ENCODE measurements at places on chromosomes 5 and 9. TPM values are rescaled to one million over a fixed set of nuclear protein-coding genes. Genes with fewer than 3 reads are reported as not detected.

The SIGMAR1 gene
- 208 TPM for total RNA-seq

- DNase-seq = no peak
Observed at GRCh38 chr5:128237546-128237945, 154.0 kb downstream of the SLC12A2 start.

DNA sequence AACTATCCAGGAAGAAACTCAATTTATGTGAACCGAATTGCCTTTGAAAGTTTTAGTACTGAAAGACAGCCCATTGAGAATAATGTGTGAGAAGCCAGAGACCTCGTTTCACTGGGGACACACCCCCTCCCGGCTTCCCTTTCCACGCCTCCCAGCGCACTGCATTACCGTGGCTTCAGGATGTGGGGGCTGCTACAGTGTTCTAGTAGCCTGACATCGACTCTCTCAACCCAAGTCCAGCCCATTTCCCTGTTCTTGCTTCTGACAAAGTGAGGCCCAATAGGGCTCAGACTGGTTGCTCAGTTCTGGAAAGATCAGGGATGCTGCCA is 3.5 kb downstream of the PAX5 start:
- no peak for DNase-seq

DNA sequence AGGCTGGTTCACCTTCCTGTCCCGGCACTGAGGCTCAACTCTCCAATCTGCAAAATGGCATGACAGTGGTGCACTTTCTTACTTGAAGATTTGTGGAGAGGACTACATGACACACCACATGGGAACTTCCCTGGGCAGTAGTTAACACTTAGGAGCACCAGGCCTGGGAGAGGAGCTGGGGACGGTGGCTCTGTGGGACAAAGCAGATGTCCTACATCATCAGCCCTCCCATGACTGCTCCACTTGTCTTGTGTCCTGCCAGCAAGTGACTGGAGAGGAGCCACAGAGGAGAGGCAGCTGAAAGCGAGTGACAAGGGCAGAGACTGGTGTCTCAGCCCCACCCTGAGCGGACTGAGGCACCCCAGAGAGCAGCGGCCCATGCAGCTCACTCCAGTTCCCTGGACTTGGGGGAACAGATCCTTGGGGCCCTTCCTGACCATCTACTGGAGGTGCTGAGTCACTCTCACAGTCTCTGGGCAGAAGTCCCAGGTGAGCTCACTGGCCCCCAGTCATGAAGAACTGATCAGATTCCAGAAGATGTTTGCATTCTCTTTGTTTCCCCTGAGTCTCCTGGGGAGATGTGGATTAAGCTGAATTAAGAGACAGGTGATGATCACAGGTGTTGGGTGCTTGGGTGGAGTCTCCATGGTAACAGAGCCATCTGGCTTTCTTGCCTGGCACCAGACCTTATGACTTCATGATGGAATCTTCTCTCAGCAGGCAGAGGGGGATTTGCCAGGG is 13.2 kb upstream of the SLC25A48 start:
- DNase-seq = peak; percentile 80

The CCDC192 gene
- not detected for total RNA-seq

- no peak for DNase-seq
Observed at GRCh38 chr5:2165203-2165602, 282.5 kb upstream of the IRX4 start.

GRCh38 chr5:135873831-135874230 is 21.8 kb downstream of the IL9 start:
- DNase-seq = no peak

DNA sequence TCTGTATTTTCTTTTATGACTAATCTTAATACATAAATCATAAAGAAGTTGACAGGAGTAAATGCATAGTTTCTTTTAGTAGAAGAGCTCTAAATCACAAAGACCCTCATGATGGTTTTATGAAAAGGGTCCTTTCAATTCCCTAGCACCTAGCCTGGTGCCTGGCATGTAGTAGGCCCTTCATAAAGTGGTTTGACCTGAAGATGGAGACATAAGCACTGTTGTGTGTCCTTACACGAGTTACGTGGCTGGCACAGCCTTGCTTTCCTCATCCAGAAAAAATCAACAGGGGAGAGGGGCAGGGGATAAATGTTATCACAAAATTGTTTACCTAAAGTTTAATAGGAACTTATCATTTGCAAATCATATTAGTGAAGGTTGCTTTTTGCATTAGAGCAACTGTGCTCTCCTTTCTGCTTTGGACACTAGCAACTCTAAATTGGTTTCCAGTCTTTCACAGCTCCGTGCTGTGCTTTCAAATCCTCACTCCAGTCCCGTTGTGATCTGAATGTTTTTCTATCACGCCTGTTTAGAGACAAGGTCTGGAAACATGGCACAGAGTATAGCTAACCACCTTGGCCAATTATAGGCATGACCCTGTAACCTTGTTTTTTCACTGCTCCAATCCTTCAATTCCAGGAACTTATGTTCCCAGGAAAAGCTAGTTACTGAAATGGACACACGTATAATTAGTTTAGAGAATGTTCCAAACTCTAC is 55.7 kb downstream of the ARL15 start:
- no peak for DNase-seq

The NIM1K gene
- total RNA-seq = 0.41 TPM

GRCh38 chr9:13651526-13651925 is 372.0 kb upstream of the MPDZ start:
- DNase-seq = no peak

- DNase-seq = no peak
Observed at GRCh38 chr5:150763023-150763769, 4.4 kb upstream of the DCTN4 start.

The ADRB2 gene
- not detected for total RNA-seq

DNA sequence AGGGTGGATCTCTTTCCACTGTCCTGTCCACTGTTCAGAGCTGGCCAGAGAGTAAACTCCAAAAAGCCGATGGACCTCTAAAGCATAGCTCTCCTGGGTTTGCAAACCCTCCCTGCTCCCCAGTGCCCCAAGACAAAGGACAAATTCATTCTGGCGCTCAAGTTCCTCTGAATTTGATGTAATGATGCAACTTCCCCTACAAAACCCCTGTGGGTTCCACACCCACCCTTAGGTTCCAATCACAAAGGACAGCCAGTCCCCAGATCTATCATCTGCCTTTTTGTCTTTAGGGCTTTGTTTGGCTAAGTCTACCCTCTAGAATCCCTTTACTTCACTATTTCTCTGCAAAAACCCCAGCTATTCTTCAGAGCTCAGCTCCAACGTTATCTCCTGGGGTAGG is 57.4 kb upstream of the SLC25A51 start:
- DNase-seq = no peak

The JADE2 gene
- 25.8 TPM for total RNA-seq

- DNase-seq = peak; percentile 3
Observed at GRCh38 chr9:114855488-114855887, 49.6 kb upstream of the TNFSF15 start.

DNA sequence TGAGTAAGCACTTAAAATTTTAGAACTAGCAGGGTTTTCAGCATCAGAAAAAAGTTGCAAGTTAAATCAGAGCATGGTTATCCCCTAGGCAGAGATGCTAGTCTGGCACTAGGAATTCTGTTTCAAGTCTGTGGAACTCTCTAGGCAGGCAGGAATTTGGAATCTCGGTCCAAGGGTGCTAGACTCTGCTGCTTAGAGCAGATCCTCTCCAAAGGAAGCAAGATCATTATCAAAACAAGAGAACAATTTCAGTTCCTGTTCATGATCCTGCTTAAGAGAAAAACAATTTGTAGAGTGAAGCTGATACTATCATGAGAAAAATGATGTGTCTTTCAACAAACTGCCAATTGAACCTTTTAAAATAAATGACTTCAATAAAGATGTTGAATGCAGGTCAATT is 420.7 kb downstream of the KIF4B start:
- no peak for DNase-seq
